ENCODE measurements at places on chromosomes 7 and 10.
A peak's percentile ranks its signal among the peaks of the same experiment; 100 is the strongest.

- no peak for DNase-seq
Measured at GRCh38 chr7:30062587-30062986, 34.4 kb downstream of the PLEKHA8 start.

GRCh38 chr10:88097536-88097935 is 234.1 kb downstream of the PTEN start:
- no peak for DNase-seq

- DNase-seq = no peak
Measured at GRCh38 chr10:86678999-86679792, 10.9 kb downstream of the LDB3 start.

DNA sequence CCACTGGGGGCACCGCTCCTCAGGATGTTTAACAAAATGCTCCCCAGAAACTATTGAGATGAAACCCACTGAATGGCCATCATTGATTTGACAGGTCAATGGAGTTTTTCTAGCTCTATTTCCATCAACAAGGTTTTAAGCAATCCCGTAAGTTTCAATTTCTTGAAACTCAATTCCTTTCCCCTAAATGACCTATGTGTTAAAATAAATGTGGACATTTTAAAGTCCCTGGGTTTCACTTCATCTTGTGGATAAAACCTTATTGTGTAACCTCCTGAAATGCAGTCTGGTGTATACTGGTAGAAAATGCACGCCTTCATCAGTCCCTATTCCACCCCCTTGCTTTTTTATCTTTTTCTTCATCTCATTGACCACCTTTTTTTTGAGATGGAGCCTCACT is 8.9 kb upstream of the C7orf33 start:
- DNase-seq = no peak

- DNase-seq = no peak
Measured at GRCh38 chr10:29239569-29240472, 49.0 kb upstream of the LYZL1 start.

- DNase-seq = no peak
Measured at GRCh38 chr7:39924122-39924521, 25.9 kb upstream of the CDK13 start.

DNA sequence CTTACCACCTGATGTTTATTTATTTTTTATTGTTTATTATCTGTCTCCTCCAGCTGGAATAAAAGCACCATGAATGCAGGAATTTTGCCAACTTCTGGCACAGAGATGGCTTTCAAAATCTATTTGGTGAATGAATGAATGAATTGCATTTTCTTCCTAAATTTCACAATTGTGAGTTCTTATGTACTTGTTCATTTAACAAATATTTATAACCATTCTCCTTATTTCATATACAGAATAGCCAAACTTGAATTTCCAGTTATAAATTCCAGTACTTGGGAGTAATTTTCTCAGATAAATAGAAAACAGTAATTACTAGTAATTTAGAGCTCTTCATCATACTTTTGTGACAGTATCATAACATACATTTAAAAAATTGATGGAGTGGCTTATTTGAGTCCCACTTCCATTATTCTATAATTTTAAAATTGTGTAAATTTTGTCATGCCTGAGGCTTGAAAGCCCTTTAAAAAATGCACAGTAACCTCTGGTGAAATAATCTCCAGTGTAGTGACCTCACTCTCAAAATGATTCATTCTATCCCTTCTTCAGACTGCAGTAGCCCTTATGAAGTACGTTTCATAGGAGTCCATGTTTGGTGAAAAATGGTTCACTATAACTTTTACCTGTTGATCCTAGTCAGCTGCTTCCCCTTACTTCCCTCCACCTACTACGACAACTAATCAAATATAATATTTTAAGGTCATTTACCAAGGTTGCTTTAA is 40.0 kb upstream of the SRI start:
- DNase-seq = no peak

- DNase-seq = no peak
Measured at GRCh38 chr10:79026806-79027146, 42.0 kb upstream of the ZMIZ1 start.

- no peak for DNase-seq
Measured at GRCh38 chr10:15106352-15107013, 9.3 kb downstream of the RPP38 start.

GRCh38 chr7:81659697-81660395 is 110.0 kb downstream of the HGF start:
- no peak for DNase-seq

DNA sequence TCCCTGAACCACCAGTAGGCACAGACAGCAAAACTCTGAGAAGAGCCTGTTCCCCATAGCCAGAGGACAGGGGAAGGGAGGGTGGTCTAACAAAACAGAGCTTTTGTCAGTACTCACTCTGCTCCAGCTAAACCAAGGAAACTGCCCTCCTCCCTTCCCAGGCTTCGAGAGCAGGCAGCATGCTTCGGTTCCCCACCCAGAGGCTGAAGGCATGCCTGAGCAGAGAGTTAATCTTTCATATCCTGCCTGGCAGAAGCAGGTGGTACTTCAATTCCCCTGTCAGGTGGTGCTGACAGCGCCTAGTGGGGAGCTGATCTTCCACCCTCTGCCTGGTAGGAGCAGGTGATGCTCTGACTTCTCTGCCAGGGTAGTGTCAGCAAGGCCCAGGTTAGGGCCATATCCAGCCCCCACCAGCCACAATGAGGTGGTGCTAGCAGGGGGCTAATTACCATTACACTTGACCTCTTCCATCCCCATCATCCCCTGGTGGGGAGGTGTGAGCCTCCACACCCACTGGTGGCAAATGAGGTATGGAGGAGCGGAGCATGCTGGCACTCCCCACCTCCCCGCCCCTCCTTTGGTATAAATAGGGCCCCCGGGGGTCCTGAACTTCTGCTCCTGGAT is 35.1 kb downstream of the SDK1 start:
- DNase-seq = no peak

DNA sequence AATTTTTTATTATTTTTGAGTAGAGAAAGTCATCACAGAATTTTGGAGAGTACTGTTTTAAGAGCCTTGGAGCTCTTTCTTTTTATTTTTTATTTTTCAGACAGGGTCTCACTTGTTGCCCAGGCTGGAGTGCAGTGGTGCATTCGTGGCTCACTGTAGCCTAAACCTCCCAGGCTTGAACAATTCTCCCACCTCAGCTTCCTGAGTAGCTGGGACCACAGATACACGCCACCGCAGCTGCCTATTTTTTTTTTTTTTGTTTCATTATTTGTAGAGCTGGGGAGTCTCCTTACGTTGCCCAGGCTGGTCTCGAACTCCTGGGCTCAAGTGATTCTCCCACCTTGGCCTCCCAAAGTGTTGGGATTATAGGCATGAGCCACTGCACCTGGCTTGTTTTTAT is 10.6 kb downstream of the CPA4 start:
- no peak for DNase-seq

GRCh38 chr7:56074371-56074791 is 10.3 kb downstream of the SUMF2 start:
- peak; percentile 78 for DNase-seq

- peak; percentile 26 for DNase-seq
Measured at GRCh38 chr7:105759670-105760550, 116.5 kb downstream of the ATXN7L1 start.

- DNase-seq = no peak
Measured at GRCh38 chr10:97050956-97051496, 134.7 kb downstream of the SLIT1 start.

DNA sequence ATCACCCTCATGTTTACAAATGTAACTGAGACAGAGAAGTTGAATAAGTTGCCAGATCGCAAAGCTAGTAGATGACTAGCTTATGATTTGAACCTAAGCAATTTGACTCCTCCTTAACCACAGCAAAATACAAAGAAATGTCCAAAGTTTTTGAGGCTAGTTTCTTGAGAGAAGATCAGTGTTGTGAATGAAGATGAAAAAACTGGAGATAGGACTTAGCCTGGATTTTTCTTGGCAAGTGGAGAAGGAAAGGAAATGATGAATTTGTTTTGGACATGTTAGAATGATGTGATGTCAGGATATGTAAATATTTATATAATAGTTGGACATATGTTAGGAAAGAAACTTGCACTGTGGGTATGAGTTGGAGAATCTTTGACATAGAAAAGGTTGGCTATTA is 149.8 kb downstream of the LSMEM1 start:
- DNase-seq = peak; percentile 27

- no peak for DNase-seq
Measured at GRCh38 chr10:31143331-31143935, 111.8 kb upstream of the ZNF438 start.

DNA sequence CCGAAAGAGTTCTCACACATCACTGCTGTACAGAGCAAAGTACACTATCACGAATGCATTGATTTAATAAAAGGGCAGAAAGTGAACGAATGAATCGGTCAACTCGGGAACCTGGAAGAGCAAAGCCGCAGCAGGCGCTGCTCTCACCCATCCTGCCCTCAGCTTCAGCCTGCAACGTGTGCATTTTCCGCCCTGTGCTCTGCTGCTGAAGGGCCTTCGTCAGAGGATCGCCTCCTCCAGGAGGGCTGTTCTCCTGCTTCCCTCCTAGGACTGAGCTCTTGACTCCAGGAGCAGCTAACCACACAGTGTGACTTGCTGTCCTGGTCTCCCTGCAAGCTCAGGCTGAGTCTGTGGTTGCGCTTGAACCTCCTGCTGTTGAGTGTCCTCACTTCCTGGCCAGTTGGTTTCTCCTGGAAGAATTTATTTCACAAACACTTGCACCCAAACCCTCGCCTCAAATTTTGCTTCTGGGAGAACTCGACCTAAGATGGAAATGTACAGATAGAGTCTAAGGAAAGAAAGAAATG is 473.0 kb upstream of the KLF6 start:
- DNase-seq = no peak

DNA sequence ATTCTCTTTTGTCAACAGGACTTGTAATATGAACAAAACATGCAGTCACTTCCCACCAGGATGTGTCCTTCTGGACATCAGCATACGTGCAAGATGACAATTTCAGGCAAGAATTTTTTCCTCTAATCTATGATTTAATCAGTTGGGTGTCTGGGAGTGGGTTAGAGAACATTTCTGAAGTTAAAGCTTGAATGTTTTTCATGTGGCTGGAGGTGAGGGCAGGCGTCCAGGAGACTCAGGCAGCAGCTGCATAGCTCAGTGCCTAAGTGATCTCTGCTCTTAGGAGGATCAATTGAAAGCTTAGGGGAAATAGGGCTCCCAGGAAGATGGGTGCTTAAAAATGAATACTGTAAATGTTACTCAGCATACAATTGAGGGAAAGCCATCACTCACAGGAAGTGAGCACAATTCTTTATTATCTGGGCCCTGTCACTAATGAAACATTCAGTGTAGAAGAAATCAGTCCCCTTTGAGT is 457.6 kb upstream of the KLF6 start:
- no peak for DNase-seq

- DNase-seq = no peak
Measured at GRCh38 chr7:47610506-47611044, 28.7 kb upstream of the TNS3 start.

DNA sequence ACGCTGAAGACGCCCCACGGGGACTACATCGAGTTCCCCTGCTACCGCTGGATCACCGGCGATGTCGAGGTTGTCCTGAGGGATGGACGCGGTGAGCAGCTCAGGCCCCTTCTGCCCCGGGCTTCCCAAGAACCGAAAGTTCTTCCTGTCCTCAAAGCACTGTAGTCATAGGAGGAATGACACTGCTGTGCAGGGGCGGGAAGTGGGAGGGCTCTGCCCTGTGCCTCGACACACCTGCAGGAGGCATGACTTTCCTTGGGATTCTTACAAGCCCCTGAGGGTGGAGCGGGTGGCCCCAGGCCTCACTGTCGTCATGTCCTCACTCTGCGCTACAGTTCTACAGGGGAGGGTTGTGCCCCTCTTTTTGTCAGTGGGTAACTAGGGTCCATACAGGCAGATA is 8.6 kb downstream of the ALOX5 start:
- no peak for DNase-seq

DNA sequence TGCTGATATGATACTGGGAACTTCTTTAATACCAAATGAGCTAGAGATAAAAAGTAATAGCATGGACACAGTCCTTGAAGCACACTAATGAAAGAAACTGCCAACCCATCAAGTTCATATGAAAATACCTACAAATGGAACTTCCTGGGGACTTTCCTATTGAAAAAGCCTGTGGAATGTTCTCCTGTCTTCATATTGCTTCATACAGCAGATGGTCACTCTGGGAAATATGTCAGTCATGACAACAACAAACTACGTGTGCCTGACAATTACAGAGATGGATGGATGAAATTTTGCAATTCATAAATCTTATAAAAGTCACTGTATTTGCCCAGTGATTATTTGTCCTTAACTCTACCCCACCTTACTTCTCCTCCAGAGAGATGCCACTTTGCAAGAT is 106.6 kb upstream of the COL1A2 start:
- DNase-seq = no peak

- DNase-seq = no peak
Measured at GRCh38 chr7:155862123-155862892, 50.0 kb upstream of the SHH start.

DNA sequence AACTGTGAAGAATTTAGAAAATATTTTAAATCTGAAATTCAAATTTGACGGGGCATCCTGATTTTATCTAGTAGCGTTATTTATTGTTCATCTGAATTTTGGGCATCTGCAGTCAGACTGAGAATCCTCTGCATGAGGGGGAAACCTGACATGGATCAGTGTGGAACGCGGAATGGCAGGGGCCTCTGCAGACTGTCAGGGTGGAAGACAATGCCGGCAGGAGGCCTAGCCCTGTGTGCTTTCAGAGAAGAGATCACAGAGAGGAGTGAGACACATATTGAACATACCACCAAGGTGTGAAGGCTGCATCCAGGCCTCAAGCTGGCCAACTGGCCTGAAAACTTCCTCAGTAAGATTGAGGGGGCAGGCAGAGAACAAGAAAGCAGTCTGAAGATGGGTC is 921.1 kb upstream of the GHITM start:
- DNase-seq = no peak

GRCh38 chr10:11395581-11396310 is 215.7 kb downstream of the USP6NL start:
- no peak for DNase-seq

GRCh38 chr7:105261689-105262088 is 127.0 kb downstream of the SRPK2 start:
- DNase-seq = peak; percentile 50

DNA sequence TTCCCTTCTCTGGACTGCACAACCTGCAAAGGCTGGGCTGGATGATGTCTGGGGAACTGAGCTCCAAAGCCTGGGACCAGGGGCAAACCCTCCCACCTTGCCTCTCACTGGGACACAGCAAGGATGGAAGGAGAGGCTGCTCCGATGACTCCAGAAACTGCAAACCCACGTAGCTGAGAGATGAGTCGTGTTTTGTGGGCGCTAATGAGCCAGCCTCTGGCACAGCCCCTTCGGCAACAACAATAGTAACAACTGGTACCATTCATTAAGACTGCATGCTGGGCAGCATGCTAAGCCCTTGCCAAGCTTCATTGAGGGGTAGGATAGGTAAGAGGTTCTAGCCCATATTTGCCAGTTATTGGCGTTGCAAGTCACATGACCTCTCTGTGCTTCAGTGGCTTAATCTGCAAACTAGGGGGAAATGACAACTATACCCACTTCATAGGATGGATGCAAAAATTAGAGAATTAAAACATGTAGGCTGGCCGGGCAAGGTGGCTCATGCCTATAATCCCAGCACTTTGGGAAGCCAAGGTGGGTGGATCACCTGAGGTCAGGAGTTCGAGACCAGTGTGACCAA is 145.9 kb downstream of the SH3PXD2A start:
- DNase-seq = no peak

- no peak for DNase-seq
Measured at GRCh38 chr10:62333135-62333889, 40.9 kb upstream of the ZNF365 start.

GRCh38 chr7:20393021-20393610 is 62.4 kb downstream of the ITGB8 start:
- DNase-seq = no peak

GRCh38 chr10:26890956-26891355 is 30.2 kb upstream of the ABI1 start:
- DNase-seq = peak; percentile 28

- DNase-seq = no peak
Measured at GRCh38 chr7:23393636-23394035, 76.7 kb downstream of the IGF2BP3 start.

Measured in NCI-H2029 (cell line).